ENCODE measurements at places on chromosomes 4 and X.
A peak's percentile ranks its signal among the peaks of the same experiment; 100 is the strongest.

GRCh38 chr4:1323635-1324442 is 23.2 kb upstream of the UVSSA start:
- no peak for DNase-seq

- no peak for DNase-seq
These were observed 132.6 kb downstream of the IL15 start for GRCh38 chr4:141768954-141769353.

DNA sequence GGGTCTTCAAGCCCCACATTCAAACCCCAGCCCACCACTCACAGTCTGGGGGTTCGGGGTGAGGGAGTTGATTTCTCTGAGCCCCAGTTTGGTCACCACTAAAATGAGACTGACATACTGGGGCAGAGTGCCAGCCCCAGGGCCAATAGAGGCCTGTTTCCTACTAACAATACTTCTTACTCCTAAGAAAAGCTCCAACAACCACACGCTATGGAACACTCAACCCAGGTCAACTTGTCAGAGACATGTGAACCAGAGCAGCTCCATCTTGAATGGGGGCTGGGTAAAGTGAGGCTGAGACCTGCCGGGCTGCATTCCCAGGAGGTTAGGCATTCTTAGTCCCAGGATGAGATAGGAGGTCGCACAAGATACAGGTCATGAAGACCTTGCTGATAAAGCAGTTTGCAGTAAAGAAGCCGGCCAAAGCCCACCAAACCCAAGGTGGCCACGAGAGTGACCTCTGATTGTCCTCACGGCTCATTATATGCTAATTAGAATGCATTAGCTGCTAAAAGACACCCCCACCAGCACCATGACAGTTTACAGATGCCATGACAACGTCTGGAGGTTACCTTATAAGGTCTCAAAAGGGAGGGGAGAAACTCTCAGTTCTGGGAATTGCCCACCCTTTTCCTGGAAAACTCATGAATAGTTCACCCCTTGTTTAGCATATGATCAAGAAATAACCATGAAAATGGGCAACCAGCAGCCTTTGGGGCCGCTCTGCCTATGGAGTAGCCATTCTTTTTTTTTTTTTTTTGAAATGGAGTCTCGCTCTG is 26.6 kb upstream of the HTRA3 start:
- DNase-seq, result no peak

DNA sequence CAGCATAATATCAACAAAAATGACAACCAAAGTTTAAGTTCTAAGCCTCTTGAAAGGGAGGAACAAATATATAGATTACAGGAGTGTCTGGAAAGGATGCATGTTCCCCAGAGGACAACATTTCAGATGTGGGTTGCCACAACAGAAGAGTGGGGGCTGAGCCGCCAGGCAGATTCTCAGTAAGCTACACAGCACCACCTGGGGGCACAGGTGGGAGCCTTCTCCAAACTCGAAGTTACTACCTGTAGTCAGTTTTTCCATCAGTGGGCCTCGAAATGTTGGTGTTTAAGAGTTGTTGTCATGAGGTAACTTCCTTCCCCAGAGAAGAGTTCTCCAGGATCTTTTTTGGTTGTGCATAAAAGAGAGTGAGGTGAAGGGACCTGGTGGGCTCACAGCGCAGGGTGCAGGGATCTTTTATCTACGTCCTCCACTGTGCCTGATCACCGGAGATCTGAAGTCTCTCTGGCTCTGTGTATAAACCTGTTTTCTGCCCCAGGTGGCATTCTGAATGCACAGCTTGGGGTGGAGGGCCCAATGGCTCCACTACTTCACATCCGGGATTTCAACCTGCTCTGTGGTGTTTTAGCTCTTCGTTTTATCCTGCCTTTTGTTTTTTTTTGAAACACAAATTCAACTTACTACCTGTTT is 58.4 kb upstream of the STS start:
- peak; percentile 45 for DNase-seq

- DNase-seq, result no peak
These were observed 28.3 kb upstream of the WDR19 start for GRCh38 chr4:39154009-39154408.

DNA sequence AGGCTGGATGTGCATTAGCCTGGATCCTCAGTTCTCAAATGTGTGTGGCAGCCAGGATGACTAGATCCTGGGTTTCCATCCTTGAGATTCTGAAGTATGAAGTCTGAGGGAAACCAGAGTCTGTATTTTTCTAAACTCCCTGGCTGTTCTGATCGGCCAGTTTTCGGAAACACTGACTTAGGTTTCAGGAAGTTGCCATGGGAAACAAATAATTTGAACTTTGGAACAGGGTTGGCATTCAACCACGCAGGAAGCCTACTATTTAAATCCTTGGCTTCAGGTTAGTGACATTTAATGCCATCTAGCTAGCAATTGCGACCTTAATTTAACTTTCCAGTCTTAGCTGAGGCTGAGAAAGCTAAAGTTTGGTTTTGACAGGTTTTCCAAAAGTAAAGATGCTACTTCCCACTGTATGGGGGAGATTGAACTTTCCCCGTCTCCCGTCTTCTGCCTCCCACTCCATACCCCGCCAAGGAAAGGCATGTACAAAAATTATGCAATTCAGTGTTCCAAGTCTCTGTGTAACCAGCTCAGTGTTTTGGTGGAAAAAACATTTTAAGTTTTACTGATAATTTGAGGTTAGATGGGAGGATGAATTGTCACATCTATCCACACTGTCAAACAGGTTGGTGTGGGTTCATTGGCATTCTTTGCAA is 67.6 kb downstream of the PDGFRA start:
- no peak for DNase-seq

DNA sequence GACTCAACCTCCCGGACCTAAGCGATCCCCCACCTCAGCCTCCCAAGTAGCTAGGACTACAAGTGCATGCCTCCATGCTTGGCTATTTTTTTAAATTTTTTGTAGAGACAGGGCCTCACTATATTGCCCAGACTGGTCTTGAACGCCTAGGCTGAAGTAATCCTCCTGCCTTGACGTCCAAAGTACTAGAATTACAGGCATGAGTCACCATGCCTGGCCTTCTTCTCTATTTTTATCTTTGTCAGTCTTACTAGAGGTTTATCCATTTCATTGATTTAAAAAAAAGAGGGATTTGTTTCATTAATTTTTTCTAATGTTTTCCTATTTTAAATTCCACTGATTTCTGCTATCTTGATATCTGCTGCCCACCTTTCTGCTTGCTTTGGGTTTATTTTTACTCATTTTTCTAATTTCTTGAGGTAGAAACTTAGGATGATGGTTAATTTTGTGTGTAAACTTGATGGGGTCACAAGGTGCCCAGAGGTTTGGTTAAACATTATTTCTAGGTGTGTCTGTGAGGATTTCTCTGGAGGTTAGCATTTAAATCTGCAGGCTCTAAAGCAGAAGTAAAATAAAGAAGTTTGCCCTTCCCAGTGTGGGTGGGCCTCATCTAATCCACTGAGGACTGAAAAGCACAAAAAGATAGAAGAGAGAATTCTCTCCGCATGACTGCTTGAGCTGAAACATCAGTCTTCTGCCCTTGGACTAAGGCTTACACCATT is 116.2 kb upstream of the DCLK2 start:
- no peak for DNase-seq

DNA sequence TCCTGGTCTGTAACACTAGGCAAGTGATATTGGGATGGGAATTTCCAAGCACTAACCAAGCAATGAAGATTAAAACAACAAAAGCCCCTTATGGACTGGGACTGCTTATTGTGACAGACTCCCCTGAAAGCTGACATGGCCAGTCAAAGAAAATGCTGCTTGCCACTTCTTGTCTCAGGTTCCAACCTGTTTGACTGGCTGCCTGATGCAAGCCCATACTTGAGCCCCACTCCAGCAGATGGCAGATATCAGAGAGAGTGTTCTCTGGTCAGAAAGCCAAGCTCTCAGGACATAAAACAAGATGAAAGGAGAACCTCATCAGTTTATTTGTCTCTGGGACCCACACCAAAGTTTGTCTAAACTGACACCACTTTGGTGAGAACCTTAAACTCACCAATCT is 15.5 kb upstream of the IGBP1 start:
- DNase-seq, result no peak

DNA sequence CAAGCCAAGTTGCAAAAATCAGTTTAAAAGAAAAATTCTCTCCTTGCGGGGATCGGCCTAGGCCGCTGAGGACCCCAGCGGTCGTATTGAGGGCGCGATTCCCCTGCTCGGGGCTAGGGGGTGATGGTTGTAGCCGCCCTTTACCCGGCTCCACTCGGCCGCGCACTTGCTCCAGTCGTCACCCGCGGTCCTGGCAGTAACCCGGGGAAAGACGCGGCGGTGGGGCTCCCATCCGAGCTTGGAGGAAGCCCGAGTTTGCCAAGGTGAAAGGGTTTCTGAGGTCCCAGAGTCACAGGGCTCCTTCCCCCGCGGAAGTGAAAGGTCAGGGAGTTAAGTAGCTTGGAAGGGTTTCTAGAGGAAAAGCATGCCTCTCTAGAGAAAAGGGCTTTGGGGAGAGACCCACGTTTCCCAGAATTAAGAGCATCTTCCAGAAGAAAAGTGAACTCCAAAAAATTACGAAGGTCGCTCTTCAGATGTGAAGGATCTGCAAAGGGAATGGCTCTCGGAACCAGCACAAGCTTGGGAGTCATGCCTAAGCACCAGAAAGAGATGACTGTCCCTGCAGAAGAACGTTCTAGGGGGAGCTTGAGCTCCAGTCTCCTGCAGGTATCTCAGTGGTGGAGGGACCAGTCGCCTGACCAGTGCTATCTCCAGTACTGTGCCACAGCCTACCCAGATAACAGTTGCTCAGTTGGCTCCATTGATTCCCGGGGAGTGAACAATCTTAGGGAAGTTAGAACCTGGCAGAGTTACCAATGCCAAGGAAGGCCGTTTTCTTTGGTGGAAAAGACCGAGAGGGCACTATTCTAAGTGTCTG is 875 bp downstream of the LAP3 start:
- peak; percentile 39 for DNase-seq

- DNase-seq, result no peak
These were observed 34.6 kb downstream of the ATXN3L start for GRCh38 chrX:13285229-13285628.

DNA sequence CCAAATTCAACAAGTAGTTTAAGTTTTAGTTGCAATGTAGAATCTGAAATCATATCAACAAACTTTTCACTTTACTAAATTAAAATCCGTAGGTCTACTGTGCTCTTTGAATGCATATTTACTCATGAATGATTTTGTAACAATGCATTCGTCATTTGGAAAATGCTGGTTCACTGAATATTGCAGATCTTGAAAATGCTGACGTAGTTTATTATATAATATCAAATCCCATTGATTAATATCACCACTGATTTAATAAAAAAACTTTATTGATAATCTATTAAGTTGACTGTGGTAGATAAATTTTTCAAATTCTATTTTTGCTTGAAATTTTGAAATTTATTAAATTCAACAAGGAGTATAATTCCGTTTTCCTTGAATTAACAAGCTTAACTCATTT is 540.0 kb downstream of the GRID2 start:
- no peak for DNase-seq

DNA sequence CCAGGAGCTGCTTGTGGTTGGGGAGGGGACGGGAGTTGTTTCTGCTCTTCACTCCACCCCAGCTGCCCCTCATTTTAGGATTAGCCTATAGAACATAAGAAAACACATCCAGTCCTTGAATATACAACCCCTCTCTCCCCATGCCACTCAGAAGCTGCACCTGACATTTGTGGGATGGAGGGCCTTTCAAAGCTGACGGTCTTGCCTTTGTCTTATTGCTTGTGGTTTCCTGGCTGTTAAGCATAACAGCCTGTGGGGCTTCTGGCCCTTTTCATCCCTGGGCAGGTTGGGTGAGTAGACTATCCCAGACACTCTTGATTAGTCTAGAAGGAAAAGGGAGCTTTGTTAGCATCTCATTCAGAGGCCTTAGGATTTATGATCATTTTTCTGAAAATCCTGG is 407.6 kb upstream of the BOD1L1 start:
- no peak for DNase-seq

DNA sequence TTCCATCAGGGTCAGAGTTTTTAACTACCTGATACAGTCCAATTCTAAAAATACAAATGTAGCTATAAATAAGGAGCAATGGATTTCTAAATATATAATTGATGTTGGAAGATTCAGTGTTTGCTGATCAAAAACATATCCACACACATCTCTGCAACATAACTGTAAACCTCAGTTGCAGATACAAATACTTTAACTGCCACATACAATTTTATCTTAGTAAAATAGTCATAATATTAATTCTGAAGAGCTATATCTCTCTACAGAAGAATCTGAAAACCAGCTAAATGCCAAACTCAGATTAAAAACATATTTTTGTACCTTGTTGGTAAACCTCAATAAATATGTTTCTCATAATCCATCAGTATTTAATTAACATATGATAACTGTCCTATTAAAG is 674.3 kb upstream of the INTU start:
- no peak for DNase-seq

DNA sequence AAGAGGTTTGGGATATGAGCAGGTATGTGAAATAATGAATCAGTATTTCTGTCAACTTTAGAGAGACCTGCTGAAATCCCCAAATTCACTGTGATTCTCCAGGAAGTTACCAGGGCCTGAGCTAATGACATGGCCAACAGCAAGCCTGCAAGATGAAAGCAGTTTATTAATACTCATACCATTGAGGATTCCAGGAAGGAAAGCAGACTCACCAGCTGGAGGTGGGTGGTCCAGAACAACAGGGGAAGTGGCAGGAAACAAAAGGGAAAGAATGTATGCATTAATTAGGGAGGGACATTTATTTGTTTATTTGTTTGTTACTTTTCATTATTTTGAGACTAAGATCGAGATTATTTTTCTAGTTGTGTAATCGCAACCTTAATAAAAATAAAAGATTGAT is 196.6 kb upstream of the AGA start:
- no peak for DNase-seq

DNA sequence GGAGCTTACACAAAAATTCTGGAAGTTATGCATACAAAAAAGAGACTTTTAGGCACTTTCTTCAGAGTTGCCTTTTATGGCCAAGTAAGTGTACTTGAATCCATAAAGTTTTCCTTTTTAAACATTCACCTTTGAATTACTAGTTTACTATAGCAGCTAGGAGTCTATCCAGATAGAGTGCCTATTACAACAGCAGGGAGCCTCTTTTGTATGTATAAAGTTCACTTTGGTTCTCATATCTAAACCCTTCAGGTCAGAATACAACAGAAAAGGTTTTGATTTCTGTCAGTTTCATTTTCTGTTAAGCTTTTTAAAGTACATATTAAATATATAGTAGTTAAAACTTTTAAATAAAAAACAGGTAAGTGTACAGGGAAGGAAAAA is 51.4 kb upstream of the IL13RA1 start:
- DNase-seq, result no peak

DNA sequence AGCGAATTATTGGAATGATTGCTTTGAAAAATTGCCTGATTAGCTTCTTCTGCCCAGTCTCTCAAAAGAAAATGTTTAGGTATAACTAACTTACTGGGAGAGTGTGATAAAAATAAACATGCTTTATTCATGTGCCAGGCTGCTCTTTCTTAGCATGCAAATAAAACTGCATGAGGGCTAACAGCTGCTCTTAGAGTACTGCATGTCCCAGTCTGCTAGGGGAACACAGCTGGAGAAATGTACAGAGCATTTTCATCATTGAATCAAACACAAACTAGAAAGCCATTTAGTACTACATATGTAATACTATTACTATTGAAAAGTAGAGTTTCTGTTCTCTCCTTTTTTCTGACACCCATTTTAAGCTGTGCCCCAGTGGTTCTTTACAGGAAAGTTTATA is 726.0 kb downstream of the GRID2 start:
- DNase-seq, result no peak

- no peak for DNase-seq
These were observed 51.1 kb downstream of the TMEM156 start for GRCh38 chr4:38980903-38981676.

- DNase-seq, result peak; percentile 66
These were observed 10.1 kb upstream of the SASH3 start for GRCh38 chrX:129769467-129770154.

- DNase-seq, result no peak
These were observed 96.5 kb downstream of the CHRDL1 start for GRCh38 chrX:110699109-110699508.
